Right lobe of liver (tissue), 6 donors: ENCODE measurements at places on chromosomes 5 and 9. TPM values are rescaled to one million over a fixed set of nuclear protein-coding genes. Genes with fewer than 3 reads are reported as not detected.
A peak's percentile ranks its signal among the peaks of the same experiment; 100 is the strongest.

STXBP1 gene
- 2.4 TPM for total RNA-seq

HTR1A gene
- not detected for total RNA-seq

PCA3 gene
- 0.59 TPM for total RNA-seq

ENHO gene
- 1.6 TPM for total RNA-seq

DNA sequence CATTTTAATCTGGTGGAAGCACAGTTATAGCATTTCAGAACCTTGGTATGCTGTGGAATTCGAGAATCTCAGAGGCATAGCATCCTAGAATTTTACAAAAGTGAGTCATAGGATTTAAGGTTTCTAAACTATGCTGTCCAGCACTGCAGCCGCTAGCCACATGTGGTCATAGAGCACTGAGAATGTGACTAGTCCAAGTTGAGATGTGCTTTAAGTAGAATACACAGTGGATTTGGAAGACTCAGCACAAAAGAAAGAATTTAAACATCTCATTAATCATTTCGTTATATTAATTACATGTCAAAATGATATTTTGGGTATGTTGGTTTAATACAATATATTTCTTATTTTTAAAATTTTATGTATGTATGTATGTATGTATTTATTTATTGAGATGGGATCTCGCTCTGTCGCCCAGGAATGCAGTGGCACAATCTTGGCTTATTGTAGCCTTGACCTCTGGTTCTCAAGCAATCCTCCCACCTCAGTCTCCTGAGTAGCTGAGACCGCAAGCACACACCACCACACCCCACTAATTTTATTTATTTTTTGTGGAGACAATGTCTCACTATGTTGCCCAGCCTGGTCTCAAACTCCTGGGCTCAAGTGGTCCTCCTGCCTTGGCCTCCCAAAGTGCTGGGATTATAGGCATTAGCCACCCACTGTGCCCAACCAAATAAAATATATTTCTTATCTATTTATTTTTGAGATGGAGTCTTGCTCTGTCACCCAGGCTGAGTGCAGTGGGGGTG lies 20.4 kb upstream of the RPS14 start:
- no peak for DNase-seq
- H3K36me3 ChIP-seq = no peaks in the 10 kb centered on the region
- H3K4me3 ChIP-seq = no peak overlapping the region
- H3K27ac ChIP-seq = no peak overlapping the region

GRCh38 chr5:149859746-149860145 lies 84.8 kb downstream of the PDE6A start:
- H3K36me3 ChIP-seq = no peaks in the 10 kb centered on the region
- peaks cover 6% of the 10 kb centered on the region for H3K4me1 ChIP-seq
- no peak for DNase-seq
- no peaks in the 10 kb centered on the region for H3K27me3 ChIP-seq
- no peak overlapping the region for H3K4me3 ChIP-seq
- no peak overlapping the region for H3K27ac ChIP-seq

GRCh38 chr5:64666078-64666477 lies 24.2 kb upstream of the SHISAL2B start:
- H3K4me1 ChIP-seq = no peaks in the 10 kb centered on the region
- H3K4me3 ChIP-seq = no peak overlapping the region
- DNase-seq = no peak
- no peak overlapping the region for H3K27ac ChIP-seq
- H3K36me3 ChIP-seq = no peaks in the 10 kb centered on the region

DNA sequence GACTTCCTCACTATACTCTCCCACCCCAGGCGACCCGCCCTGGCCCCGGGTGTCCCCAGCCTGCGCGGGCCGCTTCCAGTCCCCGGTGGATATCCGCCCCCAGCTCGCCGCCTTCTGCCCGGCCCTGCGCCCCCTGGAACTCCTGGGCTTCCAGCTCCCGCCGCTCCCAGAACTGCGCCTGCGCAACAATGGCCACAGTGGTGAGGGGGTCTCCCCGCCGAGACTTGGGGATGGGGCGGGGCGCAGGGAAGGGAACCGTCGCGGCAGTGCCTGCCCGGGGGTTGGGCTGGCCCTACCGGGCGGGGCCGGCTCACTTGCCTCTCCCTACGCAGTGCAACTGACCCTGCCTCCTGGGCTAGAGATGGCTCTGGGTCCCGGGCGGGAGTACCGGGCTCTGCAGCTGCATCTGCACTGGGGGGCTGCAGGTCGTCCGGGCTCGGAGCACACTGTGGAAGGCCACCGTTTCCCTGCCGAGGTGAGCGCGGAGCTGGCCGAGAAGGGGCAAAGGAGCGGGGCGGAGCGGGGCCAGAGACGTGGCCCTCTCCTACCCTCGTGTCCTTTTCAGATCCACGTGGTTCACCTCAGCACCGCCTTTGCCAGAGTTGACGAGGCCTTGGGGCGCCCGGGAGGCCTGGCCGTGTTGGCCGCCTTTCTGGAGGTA lies 2.1 kb downstream of the CA9 start:
- H3K4me1 ChIP-seq = no peaks in the 10 kb centered on the region
- H3K27ac ChIP-seq = no peak overlapping the region
- DNase-seq = no peak
- H3K36me3 ChIP-seq = no peaks in the 10 kb centered on the region

GRCh38 chr9:111598733-111599091 lies 735 bp downstream of the PTGR1 start:
- H3K27me3 ChIP-seq = no peaks in the 10 kb centered on the region
- DNase-seq = peak; percentile 39
- H3K4me1 ChIP-seq = no peaks in the 10 kb centered on the region
- peak overlapping the region; percentile 82 for H3K4me3 ChIP-seq
